ENCODE measurements at places on chromosomes 2 and 18.
A peak's percentile ranks its signal among the peaks of the same experiment; 100 is the strongest.

DNA sequence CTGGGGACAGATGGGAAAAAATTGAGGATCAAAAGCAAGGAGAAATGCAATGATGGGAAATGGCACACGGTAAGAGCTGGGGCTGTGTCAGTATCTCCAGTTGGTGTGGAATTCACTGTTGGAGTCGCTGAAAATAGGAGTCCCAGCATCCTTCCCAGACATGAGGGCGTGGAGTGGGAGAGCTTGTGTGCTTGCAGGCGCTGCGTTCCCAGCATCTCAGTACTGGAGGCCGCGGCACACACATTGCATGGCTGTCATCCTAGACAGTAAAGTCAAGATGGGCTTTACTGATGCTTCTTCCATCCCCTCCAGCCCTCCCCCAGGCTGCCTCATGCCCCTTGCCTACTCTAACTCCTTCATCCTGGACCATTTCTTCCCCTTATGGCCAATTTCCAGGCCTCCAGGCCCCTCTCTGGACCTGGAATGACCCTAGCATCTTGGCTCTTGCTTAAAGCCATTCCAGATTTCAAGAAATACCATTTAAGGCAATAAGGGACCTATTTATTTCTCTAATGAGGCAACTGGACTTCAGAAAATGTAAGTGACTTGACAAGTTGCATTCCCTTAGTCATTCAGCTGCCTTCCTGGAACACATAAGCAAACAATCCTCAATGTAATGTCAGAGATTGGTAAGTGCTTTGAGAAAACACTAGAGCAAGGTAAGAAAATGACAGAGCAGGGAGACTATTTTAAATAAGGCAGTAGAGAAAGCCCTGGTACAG is 70.5 kb upstream of the TTC39C start:
- DNase-seq = no peak

DNA sequence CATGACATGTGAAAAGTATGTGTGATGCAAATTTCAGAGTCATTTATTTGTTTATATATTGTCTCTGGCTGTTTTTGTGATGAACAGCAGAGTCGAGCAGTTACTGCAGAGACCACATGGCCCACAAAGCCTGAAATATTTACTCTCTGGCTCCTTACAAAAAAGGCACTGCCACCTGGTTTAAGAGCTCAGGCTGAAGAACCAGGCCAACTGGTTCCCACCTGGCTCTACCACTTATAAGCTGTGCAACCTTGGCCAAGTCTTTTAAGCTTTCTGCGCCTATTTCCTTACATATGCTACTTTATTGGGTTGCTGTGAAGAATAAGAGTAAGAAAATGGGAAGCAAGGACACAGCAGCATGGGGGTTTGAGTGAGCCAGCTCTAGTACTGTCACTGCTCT is 207.6 kb downstream of the L3MBTL4 start:
- DNase-seq = no peak

GRCh38 chr2:200523158-200523557 is 2.8 kb upstream of the SGO2 start:
- no peak for DNase-seq

- peak; percentile 64 for DNase-seq
Observed at GRCh38 chr2:70132244-70133126, 45.2 kb downstream of the PCBP1 start.

DNA sequence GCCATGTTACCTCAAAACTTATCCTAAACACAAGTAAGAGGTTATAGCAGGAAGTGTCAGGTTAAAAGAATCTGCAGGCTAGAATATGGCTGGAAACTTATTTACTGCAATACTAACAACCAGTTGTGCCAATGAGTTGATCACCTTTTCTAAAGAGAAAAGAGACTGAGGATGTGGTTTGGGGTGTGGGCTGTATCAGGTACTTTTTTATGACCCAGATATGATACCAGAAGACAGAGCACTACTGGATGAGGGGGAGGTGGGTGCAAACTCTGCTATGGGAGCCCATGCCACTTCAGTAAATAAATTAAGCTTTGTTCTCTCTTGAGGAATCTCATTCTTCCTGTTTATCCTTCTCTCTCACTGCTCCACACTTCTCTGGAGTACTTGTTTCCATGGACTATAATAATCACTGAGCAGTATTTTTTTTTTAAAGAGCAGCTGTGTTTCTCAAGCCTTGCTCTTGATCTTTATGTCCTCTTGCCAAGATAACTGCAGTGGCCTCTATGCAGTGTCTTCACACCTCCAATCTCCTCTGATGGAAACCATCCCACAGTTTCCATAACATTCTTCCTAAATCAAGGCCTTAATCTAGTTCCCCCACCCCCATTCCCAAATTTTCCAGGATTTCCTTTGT is 51.2 kb upstream of the NOSTRIN start:
- DNase-seq = no peak

GRCh38 chr2:160055726-160056108 is 6.7 kb downstream of the PLA2R1 start:
- DNase-seq = no peak

DNA sequence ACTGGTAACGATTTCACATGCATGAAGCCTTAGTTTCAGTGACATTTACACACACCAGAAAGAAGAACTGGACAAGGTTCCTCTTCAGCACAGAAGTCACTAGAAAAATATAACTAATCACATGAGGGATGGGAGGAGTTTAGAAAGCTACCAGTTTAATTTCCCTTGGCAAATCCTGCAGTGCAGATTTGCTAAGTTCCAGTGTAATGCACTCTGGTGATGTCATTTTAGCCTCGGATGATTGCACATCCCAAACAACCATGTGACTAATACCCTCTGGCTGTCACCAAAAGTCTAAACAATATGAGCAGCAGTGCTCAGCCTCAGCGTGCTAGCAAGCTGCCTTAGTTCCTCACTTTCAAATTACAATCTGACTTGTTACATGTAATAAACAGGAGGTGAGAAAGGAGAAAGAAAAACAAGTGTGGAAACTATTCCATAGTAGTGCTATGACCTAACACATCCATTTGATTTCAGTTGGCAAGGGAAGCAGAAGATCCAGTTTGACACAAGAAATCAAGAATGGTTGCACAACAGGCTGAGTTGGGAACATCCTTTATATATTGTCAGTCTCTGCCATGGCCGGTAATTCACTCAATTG is 35.3 kb upstream of the PPP1CB start:
- DNase-seq = peak; percentile 88

- DNase-seq = no peak
Observed at GRCh38 chr2:159110784-159111183, 142.3 kb downstream of the TANC1 start.

DNA sequence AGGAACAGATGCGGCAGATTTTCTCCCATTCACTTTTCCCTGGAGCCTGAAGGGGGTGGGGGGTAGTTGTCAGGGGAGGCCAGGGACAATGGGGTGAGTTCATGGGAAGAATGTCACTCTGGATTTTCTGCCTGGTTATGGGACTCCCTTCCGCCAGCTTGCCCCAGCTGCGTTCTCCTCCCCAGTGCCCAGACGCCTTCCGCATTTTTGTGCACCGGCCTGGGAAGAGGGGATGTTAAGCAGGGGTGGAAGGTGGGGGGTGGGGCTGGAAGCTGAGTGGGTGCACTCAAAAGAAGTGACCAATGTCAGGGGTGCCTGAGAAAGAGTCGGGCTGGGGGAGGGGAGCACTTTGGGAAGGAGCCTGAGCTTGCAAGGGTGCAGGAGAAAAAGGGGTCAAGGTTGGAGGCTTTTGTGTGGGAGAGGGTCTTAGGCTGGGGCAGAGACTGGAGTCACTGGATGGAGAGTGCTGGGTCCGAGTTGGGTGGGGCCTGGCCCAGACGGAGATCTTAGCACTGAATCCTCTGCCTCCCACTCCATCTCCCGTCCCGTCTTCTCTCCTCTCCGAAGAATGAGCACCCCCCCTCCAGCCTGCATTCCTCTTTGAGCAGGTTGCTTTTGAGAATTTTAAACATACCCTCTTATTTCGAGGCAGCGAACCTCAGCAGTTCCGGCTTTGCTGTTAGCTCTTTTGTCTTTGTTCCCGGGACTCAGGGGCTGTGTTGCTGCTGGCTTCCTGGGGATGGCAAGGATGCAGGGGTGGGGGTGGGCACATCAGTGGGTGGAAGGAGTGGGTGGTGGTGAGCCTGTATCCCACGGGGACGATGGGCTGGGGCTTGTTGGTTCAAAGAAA is 2.7 kb downstream of the IGFBP2 start:
- no peak for DNase-seq

GRCh38 chr2:231687133-231687852 is 21.0 kb upstream of the PTMA start:
- DNase-seq = peak; percentile 74

DNA sequence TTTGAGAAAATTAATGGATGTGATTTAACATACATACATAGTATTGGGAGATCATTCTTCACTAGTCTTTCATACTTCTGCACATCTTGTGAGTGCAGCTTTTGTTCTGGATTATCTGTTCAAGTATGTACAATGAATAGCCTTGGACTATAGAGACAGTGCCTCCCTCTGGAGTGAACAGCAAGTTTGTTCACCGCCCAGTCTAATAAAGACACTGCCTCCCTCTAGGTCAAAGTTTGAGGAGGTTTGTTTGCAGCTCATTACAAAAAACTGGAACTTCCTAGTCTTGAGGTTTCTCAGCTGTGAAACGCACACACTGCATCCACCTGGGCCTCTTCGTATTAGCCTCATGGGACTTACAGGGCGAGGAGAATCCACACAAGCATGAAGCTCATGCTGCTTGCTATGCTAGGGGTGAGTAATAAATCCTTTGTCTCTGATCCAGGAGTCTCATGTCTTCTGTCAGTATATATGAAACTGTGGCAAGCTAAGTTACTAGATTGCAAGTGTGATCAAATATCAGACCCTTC is 26.0 kb upstream of the LAPTM4A start:
- DNase-seq = no peak

DNA sequence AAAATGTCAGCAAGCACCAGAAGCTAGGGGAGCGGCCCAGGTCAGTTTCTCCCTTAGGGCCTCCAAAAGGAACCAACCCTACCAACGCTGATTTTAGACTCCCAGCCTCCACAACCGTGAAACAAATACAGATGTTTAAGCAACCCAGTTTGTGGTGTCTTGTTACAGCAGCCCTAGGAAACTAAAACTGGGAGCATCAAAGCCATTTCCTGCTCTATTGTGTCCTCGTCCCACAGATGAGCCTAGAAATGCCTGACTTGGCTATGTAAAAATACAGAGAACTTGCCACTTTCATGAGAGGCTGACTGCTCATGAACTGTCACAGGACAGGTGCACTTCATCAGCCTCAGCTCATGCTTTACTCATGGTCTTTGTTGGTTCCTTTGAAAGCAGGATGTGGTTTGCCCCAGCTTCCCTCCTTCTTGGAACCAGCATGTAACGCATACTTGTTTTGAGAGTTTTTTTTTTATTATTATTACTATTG is 97.6 kb upstream of the SLC39A10 start:
- no peak for DNase-seq

- no peak for DNase-seq
Observed at GRCh38 chr2:105005181-105005951, 32.5 kb upstream of the MRPS9 start.

DNA sequence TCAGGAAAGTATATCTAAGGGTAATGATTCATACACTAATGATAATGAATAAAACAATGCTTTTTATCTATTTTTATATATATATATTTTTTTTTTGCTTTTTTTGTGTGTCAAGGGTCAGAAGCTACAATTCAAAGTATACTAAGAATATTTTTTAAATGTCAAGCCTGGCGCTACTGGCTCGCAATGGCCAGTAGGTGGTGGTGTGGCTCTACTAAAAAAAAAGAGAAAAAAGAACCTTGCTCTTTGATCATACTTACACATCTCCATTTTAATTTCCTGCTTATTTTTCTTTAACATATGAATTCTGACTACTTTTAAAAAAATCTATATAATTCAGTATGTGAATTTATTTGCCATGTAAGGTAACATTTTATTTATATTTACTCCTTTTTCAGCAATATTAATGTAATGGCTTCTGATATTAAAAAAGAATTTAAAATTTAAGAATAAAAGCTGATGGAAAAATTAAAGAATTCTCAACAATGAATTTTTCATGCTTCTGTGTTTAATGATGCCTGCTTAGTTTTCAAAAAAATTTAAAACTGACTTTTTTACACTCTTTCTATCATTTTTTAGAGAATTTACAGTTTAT is 232.9 kb downstream of the GULP1 start:
- peak; percentile 74 for DNase-seq

GRCh38 chr2:121777699-121778058 is 22.2 kb downstream of the TSN start:
- DNase-seq = no peak

DNA sequence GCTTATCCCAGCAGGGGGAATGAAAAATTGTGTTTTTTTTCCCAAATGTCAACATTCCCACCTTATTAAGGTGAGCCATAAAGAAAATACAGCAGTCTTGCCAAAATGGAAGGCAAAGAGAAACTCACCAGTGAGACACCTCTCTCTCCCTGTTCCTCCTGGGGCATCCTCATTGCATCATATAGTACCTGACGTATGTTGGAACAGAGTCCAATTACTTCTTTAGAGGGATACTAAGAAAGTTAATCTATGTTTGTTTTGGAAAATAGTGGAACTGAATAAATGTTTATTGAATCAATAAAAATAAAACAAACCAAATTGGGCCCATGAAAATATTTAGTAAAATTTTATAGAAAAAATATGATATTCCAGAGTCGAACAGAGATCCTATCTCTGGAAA is 700.4 kb downstream of the LRRTM4 start:
- no peak for DNase-seq

GRCh38 chr2:105784589-105784988 is 39.9 kb downstream of the NCK2 start:
- no peak for DNase-seq

DNA sequence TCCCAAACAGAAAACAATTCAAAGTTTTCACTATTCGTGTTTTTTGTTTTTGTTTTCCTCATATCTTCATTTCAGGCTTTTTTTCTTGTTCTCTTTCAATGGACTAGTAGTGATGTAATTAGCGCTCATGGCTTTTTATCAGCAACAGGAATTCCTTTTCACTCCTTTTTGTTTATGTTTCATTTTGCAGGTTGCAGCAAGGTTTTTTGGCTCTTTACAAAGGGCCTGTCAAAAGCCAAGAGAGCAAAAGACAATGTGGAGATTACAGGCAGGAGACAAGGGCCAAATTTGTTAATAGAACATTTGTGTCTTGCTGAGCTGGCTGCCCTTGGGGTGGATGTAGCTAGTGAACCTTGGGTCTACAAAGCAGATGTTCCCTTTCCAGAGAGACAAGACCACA is 467.4 kb upstream of the CDH20 start:
- no peak for DNase-seq

GRCh38 chr2:25991965-25992364 is 9.7 kb upstream of the KIF3C start:
- DNase-seq = no peak

GRCh38 chr2:143771939-143772338 is 642.7 kb downstream of the ARHGAP15 start:
- no peak for DNase-seq

Measured in SK-MEL-5 (cell line).